Stimulated activated CD8-positive, alpha-beta memory T cell treated with anti-CD3 and anti-CD28 coated beads, Interleukin-2, amount 100 ng/mL, for 1 hour (primary cell): ENCODE measurements at places on chromosomes 7 and 10.

GRCh38 chr7:23014681-23015080 lies 751 bp upstream of the HYCC1 start:
- no peak for DNase-seq

- no peak for DNase-seq
Observed at GRCh38 chr10:125849448-125849847, 26.1 kb downstream of the BCCIP start.

DNA sequence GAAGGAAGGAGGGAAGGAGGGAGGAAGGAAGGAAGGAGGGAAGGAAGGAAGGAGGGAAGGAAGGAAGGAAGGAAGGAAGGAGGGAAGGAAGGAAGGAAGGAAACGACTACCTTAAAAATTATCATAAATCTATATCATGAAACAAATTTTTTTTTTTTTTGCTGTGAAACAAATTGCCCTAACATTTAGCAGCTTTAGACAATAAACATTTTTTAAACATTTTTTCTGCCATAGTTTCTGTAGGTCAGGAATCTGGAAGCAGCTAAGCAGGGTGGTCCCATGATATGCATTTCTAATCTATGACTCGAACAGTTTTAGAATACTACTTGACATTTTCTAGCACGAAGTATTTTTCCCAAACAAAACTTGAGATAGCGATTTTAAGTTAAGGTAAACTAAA lies 42.9 kb upstream of the TSPAN13 start:
- no peak for DNase-seq

- no peak for DNase-seq
Observed at GRCh38 chr7:26951407-26951950, 87.1 kb upstream of the SKAP2 start.

GRCh38 chr10:2122431-2123124 lies 385.3 kb upstream of the ADARB2 start:
- DNase-seq, result no peak

GRCh38 chr10:122113161-122113944 lies 124.4 kb downstream of the TACC2 start:
- DNase-seq, result no peak

GRCh38 chr7:64638822-64639221 lies 27.1 kb upstream of the ZNF107 start:
- no peak for DNase-seq

DNA sequence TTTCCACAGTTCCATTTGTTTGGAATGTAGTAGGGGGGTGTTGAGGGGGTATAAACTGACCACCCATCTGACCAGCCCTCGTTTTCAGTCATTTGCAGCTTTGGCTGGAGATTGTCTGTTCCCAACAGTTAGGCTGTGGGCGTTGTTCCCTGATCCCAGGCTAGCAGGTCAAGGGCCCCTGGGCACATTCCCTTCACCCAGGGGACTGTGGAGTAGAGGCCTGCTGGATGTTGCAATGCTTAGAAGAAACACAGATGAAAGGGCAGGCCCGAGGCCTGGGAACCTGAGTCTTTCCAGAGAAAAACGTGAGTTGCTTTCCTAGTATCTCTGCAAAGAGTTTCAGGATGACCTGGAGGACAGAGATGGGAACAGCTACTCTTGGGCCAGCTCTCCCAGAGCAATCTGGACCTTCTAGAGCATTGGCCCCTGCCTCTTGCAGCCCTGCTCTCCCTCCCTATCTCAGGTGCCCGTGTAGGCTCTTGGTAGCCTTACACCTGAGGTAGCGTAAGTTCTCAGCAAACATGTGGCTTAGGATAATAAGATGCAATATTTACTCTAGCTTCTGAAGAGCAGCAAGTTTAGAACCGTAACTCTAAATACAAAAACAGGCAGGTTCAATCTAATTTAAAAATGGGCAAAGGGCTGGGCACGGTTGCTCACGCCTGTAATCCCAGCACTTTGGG lies 99.4 kb upstream of the EFCAB10 start:
- DNase-seq, result no peak

- no peak for DNase-seq
Observed at GRCh38 chr10:120805014-120805812, 45.9 kb upstream of the WDR11 start.

DNA sequence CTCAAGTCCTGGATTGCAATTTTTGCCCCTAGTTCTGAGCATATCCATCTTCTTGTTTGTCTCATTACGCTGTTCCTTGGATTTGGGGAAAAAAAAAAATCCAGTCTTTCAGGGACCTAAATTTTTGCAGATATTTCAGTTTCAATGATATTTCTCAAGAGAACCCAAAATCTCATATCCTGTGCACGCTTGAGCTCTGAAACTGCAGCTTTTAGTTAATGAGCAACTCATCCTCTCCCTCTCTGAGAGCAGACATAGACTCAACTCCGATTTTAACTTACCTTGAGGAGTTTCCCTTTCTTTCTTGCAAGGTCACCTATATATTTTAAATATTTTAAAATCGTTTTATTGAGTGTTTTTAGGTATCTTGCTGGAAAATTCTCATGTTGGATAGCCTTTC lies 200.3 kb downstream of the GALNT17 start:
- DNase-seq, result no peak
